ENCODE measurements at places on chromosomes 2 and 18.

- peak; percentile 59 for DNase-seq
Measured at GRCh38 chr2:233060980-233061590, 943 bp downstream of the INPP5D start.

DNA sequence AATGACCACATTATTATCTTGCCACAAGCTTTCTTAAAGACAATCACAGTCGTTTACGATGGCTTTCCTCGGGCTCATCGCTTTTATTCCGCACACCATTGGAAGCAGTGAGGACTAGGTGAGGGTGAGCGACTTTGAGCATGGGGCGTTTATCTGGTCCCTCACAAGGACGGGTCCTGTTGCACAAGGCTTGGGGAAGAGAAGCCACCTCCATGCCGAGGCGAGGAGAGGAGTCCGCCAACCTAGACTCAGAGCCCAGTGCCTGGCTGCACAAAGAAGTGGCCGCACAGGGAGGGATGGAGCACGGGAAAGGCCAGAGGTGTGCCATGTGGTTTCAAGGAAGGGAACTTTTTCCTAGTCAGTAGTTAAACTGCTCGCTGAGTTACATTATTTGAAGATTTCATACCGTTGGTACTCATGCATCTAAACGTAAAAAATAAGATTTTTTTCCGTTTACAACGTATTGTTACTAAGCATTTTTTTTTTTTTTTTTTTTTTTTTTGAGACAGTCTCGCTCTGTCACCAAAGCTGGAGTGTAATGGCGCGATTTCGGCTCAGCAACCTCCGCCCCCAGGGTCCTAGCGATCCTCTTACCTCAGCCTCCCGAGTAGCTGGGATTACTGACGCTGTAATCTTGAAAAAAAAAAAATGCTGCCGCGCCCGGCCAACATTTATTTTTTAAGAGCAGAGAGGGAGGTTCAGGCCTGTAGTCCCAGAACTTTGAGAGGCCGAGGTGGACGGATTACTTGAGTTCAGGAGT lies 849 bp upstream of the CYP27C1 start:
- DNase-seq, result no peak

DNA sequence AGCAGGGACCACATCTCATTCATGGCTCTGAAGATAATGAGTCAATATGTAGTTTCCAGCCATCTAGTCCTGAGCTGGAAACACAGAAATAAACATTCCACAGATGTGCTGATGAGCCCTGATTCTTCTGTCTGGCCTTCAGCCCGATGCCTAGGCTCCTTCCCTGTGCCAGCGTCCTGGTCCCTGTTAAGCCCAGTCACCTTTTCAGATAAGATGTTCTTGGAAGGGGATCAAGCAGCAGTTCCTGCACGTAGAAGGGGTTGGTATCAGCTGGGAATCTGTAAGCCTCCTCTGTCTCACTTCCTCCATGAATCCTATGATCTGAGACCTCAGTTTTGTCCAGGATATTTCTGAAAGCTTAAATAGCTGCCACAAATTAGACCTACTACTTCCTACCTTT lies 149.3 kb downstream of the TTC32 start:
- DNase-seq, result no peak

- DNase-seq, result no peak
Measured at GRCh38 chr2:98871506-98871905, 64.5 kb downstream of the CRACDL start.

GRCh38 chr2:84435345-84436025 lies 23.6 kb downstream of the SUCLG1 start:
- DNase-seq, result no peak

GRCh38 chr2:211455216-211455841 lies 898.9 kb downstream of the CPS1 start:
- DNase-seq, result peak; percentile 43
